Eye (tissue), 1 donor: ENCODE measurements at places on chromosomes 1 and 21.

- DNase-seq = peak; percentile 87
Measured at GRCh38 chr1:87329051-87329525, 408 bp downstream of the LMO4 start.

DNA sequence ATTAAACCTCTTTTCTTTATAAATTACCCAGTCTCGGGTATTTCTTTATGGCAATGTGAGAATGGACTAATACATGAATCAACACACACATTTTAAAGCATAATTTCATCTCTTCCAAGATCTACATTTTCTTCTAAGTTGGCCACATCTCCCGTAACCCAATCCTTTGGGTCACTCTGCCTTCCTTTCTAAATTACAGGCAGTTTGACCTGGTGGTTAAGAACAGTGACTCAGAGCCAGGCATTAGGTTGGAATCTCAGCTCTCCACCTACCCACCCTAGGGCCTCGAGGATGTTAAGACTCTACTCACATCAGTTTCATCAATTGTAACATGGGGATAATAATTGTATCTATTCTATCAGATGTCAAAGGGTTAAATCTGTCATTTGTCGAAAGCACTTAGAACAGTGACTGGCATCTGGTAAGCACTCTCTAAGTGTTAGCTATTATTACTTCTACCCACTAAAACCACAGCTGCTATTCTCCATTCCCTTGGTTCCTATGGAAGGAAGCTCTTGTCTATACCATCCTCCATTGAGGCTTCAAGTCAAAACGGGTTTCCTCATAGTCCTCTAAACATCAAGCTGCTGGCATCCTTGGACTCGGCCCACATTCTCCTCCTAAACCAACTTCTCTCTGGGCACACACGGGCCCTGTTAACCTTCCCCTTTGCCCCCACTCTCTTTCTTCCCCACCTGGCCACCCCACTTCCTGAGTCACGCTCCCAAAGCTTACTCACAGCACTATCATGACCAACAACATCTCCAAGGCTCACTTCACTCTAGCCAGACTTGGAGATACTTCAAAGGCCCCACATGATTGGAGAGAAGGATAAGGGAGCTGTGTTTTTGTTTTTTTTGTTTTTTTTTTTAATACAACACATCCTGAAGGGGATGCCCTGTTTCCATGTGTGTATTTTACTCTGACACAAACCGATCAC is 116.9 kb downstream of the TGFBR3 start:
- no peak for DNase-seq

GRCh38 chr21:43771199-43771675 is 4.9 kb downstream of the CSTB start:
- DNase-seq = no peak

GRCh38 chr1:22320587-22321344 is 130.9 kb upstream of the ZBTB40 start:
- DNase-seq = no peak

- no peak for DNase-seq
Measured at GRCh38 chr1:172266528-172267174, 153.8 kb upstream of the C1orf105 start.

GRCh38 chr21:45313682-45314081 is 26.0 kb upstream of the POFUT2 start:
- DNase-seq = no peak

- no peak for DNase-seq
Measured at GRCh38 chr1:112177314-112177713, 187.8 kb upstream of the KCND3 start.

GRCh38 chr1:193625255-193625654 is 438.8 kb upstream of the B3GALT2 start:
- no peak for DNase-seq

DNA sequence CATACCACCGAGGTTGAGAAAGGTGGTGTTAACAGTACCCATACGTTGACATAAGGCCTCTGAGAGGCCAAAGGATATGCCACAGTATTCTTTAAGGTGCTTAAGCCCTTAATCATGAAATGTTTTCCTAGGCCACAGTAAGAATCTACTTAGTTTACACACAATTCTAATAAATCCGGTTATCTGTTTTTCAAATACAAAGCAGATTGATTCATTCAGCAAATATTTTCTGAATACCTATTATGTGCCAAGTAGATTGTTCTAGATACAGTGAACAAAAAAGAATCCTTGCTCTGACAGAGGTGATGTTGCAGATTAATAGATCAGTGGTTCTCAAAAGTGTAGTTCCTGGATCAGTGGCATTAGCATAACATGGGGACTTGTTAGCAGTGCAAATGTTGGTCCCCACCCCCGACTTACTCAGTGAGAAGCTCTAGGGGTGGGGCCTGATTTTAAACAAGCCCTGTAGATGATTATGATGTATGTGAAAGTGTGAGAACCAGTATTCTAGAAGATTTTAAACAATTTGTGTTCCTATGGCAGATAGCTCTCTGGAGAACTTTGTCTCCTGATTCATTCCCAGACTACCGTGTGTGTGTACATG is 61.6 kb downstream of the NFIA start:
- no peak for DNase-seq

- DNase-seq = no peak
Measured at GRCh38 chr1:185537596-185537995, 196.6 kb upstream of the HMCN1 start.

- DNase-seq = no peak
Measured at GRCh38 chr1:53582211-53583020, 123.2 kb downstream of the DMRTB1 start.

DNA sequence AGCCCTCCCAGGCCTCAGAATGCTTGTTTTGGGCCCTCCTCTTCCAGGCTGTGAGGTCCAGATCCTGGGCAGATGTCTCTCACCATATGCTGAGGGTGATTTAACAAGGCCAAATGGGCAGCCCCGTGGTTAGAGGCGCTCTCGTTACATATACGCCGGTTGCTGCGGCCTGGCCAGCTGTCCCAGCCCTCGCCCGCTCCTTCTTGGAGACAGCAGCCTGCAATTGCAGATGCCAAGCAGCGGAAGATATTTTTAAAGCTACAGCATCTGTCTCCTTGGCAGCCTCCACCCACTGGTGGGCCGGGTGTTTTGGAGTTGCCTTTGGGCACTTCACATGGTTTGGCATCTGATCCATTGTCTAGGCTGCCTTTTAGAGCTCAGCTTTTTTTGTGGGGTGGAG is 178.8 kb upstream of the NFIA start:
- DNase-seq = peak; percentile 89

GRCh38 chr1:8370905-8371315 is 53.0 kb downstream of the SLC45A1 start:
- no peak for DNase-seq

DNA sequence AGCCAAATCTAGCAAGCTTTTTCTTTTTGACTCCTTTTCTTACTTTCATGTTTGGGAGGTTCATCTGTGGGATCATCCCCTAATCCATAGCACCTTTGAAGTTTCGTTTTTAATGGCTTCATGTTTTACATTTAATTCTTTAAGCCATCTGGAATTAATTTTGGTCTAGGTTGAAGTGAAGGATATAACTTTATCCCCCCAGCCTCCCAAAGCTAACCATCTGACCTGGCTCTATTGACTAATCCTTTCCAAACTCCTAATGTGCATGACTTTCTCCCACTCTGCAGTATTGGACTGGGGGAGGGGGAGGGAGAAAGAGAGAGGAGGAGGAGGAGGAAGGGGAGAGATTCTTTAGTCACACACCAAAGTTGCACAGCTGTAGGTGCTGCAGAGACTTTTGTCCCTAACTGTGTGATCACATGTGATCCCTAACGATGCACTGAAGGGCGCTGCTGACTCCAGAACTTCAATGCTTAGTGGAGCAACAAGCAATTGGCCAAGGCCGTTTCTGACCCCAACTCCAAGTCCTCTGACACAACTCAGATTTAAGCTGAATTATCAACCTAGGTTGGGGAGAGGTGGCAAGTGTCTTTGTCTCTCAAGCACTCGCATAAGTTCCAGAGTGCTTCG is 191.6 kb downstream of the HUNK start:
- DNase-seq = peak; percentile 40

DNA sequence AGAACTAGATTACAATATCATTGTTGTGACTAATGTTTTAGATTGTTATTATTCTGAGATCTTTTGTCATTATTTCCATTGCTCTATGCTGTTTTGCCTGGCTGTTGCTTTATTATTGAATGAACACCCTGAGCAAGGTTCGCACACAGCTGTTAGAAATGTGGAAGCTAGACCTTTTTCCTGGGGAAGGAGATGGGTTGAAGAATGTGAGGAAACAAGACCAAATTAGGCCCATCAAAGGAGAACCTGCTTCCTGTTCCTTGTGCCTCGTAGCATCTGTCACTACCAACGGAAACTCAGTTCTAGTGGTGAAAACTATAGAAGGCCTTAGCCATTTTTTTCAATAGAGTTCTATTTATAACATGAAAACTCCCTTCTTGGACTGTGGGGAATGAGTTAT is 68.7 kb downstream of the RGL1 start:
- DNase-seq = no peak

GRCh38 chr1:6473974-6474814 is 8.2 kb upstream of the TNFRSF25 start:
- DNase-seq = no peak

- peak; percentile 34 for DNase-seq
Measured at GRCh38 chr1:113046569-113046968, 26.4 kb upstream of the LRIG2 start.

- DNase-seq = peak; percentile 68
Measured at GRCh38 chr1:1441002-1441888, 5.8 kb downstream of the VWA1 start.

DNA sequence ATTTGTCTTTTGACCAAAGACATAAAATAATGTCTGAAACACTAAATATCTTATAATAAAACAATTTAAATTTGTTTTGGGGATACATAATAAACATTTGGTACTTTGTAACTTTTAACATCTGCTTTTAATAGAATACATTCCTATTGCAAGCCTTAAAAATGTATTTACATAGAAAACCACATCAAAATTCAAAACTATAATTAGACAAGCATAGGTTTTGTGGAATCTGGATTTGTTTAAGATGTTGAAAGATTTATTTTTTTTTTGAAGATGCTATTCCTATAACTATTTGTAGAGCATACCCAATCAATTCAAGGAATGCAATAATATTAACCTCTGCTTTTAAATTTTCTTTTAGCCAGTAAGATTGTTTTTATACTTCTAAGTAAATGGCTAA is 125.7 kb downstream of the FMN2 start:
- DNase-seq = no peak

DNA sequence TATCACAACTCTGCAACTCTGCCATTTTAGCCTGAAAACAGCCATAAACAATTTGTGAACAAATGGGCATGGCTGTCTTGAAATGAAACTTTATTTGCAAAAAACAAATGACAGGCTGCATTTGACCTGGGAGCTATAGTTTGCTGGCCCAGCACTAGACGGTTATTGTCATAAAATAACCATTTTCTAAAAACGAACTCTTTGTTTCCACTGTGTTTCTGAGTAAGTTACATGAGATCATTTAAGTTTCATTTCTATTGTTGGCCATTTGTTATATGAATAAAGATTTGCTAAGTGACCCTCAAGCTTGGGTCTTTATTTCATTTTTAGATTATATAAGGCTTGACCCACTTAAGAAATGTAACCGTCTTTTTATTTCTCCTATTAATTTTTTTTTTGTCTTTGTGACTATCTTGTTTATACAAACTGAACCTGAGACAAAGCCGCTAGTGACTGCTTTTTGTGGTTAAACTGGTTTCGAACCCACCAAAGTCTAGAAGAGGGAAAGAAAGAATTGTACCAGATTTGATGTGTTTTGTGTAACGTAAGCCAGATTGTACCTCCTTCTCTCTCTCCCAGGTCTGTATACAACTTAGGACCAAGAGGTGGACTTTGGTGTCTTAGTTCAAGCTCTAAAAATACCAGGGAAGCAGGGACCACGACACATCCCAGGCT is 12.9 kb upstream of the KCNJ15 start:
- no peak for DNase-seq

- DNase-seq = peak; percentile 55
Measured at GRCh38 chr1:154574716-154575115, 7.1 kb downstream of the CHRNB2 start.

GRCh38 chr1:22287946-22288520 is 145.1 kb upstream of the WNT4 start:
- DNase-seq = no peak

DNA sequence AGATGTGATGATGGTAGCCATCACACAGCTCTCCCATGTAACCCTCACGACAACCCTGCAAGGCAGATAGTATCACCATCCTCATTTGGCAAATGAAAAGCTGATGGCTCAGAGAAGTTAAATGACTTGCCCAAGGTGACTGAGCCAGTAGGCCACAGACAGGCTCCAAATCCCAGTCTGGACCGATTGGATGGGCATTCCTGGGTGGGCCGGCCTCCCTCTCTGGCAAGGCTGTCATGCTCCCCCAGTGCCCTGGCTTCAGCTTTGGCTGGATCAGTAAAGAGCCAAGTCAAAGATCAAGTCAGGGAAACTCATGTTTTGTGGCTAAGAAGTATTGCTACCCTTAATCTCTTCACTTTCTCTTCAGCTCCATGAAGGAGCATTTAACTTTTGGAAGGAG is 41.2 kb downstream of the CDCP2 start:
- DNase-seq = no peak

DNA sequence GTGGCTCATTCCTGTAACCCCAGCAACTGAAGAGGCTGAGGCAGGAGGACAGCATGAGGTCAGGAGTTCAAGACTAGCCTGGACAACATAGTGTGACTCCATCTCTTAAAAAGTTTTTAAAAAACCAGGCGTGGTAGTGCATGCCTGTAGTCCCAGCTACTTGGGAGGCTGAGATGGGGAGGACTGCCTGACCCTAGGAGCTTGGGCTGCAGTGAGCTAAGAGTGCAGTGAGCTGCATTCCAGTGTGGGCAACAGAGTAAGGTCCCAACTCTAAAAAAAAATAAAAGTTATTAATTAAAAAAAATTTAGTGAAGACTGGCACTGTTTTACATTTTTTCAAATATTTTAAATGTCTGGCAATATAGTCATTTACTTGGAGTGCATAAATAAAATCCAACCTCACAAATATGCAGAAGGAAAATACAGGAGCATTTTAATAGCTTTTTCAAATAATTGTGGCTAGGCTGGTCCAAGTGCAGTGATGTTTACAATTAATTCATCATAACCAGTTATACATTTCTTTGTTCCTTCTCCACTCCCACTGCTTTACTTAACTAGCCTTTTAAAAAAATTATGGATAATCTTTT is 10.8 kb downstream of the ZBTB8OS start:
- DNase-seq = no peak

GRCh38 chr1:31830065-31830464 is 14.2 kb upstream of the SPOCD1 start:
- no peak for DNase-seq

DNA sequence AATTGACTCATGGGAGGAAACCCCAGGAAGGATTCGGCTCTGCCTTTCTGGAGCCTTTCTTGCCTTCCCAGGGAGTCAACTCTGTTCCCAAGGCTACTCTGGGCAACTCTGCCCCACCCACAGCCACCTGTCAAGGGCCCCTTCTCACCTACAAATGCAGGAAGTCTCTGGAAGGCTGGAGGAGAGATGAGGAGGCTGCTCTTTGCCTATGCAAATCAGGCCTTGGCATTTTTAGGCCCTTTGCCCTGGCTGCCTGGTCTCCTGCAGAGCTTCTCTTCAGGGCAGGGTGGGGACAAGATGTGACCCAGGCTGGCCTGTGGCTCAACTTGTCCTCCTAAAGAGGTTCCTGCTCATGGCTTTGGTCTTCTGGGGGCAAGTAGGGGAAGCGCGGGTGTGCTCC is 5.4 kb downstream of the SLC6A9 start:
- DNase-seq = no peak
